ENCODE measurements at places on chromosomes 7 and 10.

- DNase-seq = no peak
Measured at GRCh38 chr10:49655099-49655498, 24.4 kb upstream of the C10orf53 start.

- no peak for DNase-seq
Measured at GRCh38 chr10:126015413-126015812, 119.0 kb downstream of the FANK1 start.

DNA sequence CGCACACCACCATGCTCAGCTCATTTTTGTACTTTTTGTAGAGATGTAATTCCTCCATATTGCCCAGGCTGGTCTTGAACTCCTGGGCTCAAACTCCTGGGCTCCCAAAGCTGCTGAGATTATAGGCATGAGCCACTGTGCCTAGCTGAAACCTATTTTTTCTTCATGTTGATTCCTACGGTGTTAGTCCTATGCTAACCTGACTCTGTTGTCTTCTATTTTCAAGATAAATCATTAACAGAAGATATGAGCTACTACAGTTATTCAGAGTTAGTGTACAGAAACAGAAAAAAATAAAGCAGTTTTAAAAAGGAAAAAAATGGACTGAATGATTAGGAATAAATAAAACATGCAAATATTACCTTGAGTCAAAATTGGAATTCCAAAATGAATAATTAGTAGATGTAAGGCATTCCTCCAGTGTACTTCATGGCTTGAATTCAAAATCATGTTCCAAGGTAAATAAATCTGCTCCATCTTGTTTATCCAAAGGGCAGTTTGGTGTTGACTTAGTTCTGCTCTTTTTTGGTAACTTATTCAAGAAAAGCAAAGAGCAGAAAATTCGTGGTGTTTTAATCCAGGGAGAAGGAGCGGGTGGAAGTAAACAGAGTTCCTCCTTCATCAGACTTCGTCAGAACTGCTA lies 185.8 kb downstream of the CACNB2 start:
- DNase-seq = no peak

GRCh38 chr10:28304032-28304571 lies 1.2 kb upstream of the MPP7 start:
- DNase-seq = no peak

DNA sequence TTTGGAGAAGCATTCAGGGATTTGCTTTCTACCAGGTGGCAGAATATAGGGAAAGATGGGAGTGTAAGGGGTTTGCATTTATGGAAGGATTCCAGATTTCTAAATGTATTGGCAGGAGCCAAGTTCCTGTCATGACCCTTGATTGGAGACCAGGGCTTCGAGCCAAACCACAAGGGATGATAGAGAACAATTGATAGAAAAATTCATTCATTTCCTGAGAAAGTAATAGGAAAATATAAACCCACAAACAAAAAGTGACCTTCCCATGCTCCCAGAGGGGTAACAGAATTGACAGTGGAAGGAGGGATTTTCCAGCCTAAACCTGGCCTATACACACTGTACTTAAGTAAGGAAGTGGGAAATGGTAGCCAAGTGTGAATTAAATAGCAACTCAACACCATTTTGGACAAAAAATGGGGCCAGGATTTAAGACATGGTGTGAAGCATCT lies 22.4 kb upstream of the IFIT2 start:
- no peak for DNase-seq
